Tibial artery (tissue), 4 donors: ENCODE measurements at places on chromosomes 6 and 20.
A peak's percentile ranks its signal among the peaks of the same experiment; 100 is the strongest.

- no peak for DNase-seq
Measured at GRCh38 chr6:139983555-139984276, 609.3 kb upstream of the CITED2 start.

DNA sequence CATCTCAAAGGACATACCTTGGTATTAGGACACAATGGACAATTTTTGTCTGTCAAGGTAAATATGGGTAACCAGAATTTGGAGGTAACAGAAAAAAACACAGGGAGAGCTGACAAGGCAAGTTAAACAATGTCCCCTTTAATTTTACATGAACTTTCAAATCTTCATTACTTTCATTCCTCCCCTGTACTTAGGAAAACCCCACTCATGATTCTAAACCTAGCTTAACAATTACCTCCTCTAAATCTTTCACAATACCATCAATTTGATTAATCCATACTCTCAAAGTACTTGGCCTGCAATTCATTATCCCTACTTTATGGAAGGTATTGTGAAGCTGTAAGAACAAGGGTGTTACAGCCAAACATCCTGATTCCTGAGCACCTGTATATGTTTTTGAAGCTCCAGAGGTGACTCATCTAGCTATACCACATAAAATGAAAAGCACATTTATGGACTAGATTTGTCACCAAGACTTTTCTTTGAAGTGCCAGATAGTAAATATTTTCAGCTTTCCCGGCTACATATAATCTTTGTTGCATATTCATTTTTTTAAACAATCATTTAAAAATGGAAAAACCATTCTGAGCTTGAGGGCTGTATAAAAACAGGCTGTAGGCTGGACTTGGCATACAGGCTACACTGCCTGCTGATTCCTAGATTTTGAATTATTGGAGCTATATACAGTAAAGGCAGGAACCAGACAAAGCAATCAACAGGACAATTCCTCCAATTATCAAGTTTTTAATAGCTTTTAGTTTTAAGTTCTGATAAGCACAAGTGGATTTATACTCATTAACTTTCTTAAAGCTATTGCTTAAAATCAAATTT, 22.9 kb downstream of the DEK start:
- DNase-seq, result no peak

- DNase-seq, result no peak
Measured at GRCh38 chr6:73236144-73236750, 11.0 kb upstream of the KHDC1L start.

DNA sequence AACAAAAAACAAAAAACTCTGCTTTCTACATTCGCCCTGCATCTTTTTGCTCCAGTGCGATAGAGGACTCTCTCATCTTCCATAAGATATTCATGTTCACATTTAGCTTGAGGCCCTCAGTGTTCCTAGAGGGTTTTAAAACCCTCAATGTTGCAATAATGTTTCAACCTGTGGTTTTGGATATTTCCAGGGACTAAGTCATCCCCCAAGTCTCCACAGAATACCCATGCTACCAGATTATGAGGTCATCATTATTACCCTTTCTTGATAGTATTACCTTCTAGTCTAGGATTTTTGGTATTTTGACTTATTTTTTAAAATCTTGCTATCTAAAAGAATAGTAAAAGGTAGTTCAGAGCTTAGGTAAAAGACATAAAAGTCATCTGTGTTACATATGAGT, 480.5 kb upstream of the ID4 start:
- DNase-seq, result no peak

- DNase-seq, result no peak
Measured at GRCh38 chr20:41544472-41544871, 73.7 kb downstream of the CHD6 start.

- DNase-seq, result peak; percentile 49
Measured at GRCh38 chr6:105994591-105995390, 91.3 kb upstream of the PRDM1 start.

- peak; percentile 70 for DNase-seq
Measured at GRCh38 chr6:161186173-161186769, 87.6 kb downstream of the AGPAT4 start.

DNA sequence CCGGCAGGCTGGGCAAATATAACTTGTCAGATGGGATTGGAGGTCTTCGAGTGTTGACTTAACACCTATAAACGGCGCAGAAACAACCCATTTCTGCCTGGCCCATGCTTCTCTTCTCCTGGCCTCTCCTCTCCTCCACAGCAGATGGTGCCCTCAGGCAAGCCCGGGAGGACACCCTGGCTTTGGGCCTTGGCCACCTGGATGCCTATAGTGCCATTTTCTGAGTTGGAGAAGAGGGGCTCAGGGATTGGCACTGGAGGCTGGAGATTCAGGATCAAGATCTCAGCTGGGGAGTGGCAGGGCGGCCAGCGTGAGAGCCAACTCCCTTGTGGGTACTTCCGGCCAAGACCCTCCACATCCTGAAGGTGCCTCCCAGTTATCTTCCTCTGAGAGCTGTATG, 211.9 kb upstream of the PMEPA1 start:
- DNase-seq, result no peak

GRCh38 chr6:137813308-137813970, 53.6 kb upstream of the TNFAIP3 start:
- no peak for DNase-seq

DNA sequence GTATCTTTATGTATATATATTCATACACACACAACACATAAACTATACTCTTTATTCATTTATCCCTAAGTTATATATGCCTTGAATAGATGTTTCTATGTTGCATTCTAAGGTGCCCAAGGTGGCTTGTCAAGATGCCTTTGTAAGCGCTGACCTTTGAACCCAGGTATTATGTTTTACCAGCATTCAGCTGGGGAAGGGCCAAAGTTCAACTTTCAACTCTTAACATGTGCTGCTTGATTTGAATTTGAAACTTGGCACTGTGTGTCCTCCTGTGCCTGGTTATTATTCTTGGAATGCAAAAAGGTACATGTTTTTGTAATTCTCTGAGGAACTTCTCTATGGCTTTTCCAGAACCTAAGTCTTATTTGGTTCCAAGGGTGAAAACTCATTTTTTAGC, 146.5 kb downstream of the EDN1 start:
- DNase-seq, result no peak

GRCh38 chr20:54079652-54080051, 9.3 kb upstream of the BCAS1 start:
- DNase-seq, result no peak

GRCh38 chr6:1911474-1911873, 301.8 kb downstream of the FOXC1 start:
- DNase-seq, result no peak

DNA sequence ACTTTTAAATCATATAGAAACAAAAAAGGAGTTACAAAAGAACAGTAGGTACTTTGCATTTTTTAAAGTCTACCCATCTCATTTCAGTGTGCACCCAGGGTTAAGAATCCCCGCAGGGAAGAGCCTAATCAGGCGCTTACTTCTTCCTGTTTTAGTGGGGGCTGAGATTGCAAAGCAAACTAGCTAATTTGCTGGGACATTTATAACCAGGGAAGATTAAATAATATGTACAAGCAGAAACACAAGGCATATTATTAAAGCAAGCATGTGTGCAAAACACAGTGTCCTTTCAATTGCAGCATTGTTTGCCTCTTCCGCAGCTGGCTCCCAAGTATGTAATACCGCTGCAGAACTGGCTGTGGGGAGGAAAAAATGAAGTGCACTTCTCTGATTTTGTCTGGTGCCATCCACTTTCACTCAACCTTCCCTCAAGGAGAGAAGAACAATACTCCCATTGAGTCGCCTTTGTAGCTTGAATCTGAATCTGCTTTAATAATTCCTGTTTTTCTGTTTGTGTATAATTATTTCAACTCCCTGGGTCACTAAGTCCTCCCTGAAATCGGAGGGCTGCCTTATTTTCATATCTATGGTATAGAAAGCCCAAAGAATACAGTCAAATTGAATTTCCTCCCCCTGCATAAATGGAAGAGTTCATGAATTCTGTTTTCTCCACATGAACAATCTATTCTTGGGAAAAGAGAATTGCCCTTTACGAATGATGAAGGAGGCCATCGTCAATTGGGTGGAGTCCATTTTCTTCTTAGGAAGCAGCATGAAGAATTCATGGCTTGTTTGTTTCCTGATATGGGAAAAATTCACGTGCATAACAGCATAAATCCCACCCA, 23.3 kb upstream of the BCAS1 start:
- DNase-seq, result no peak

- no peak for DNase-seq
Measured at GRCh38 chr20:2507875-2508630, 662 bp downstream of the ZNF343 start.

DNA sequence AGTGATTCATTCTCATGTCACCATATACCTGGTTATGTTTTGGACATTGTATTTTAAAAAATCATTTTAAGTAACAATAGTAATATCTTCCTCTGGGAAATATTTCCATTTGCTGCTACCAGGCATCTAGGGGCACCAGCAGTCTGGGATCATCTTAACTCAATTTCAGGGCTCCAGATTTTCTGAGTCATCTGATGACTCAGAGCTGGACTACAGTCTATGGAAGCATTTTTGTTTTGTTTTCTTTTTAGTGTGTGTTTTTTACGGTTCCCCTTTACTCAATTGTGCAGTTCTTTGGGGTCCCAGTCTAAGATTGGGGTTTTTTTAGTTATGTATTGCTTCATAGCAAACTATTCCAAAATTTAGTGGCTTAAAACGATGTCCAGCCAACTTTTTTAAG, 5.7 kb upstream of the FKBP5 start:
- DNase-seq, result no peak

GRCh38 chr6:31717499-31718222, 2.5 kb downstream of the LY6G6D start:
- DNase-seq, result no peak

DNA sequence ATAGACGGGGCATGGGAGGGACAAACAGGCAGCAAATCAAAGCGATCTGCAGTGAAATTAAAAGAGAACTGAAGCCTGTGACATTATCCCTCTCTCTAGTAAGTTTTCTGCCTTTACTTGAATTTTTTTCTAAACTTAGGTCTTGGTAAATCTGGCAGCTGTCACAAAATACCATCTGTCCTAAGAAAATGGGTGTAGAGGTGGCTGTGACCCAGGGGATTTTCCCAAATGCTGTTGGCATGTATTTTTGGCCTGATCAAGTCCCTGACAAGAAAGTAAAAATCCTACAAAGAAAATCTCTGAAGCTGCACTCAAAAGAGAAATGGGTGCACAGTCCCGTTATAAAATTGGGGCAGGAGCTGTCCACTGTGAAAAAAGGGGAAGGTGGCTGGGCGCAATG, 30.2 kb upstream of the F13A1 start:
- DNase-seq, result no peak

DNA sequence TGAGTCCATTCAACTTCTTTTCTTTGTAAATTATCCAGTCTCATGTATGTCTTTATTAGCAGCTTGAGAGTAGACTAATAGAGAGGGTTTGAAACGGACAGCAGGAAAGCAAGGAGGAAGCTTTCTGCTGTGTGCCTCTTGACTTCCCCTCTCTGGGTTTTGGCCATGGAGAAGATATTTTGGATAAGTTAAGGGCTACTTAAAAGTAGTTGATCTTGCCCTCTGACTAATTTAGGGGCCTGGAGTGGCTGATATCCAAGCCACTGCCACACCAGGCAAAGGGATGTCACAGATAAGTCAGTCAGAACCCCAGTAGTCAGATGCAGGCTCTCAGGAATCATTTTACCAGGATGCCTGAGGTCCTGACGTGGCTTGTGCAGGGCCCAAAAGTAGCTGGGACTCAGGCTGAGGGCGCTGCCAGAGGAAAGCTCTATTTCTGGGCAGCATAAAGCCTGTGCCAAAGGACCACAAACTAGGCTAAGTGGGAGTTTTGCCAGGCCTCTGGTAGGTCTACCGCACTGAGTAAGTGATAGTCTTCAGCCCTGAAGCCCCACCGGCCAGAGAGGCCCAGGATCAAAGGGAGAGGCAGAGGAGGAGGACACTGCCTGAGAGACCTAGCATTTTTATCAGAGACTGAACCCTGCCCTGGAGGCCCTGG, 41.6 kb upstream of the IYD start:
- peak; percentile 74 for DNase-seq

GRCh38 chr20:37335642-37336368, 10.1 kb upstream of the SRC start:
- no peak for DNase-seq

- DNase-seq, result no peak
Measured at GRCh38 chr6:139010674-139011073, 17.9 kb upstream of the ABRACL start.

GRCh38 chr20:7305976-7306375, 538.5 kb downstream of the BMP2 start:
- DNase-seq, result no peak

- DNase-seq, result no peak
Measured at GRCh38 chr6:41056768-41057490, 3.9 kb downstream of the APOBEC2 start.

- no peak for DNase-seq
Measured at GRCh38 chr20:382291-383115, 1.9 kb downstream of the TRIB3 start.

DNA sequence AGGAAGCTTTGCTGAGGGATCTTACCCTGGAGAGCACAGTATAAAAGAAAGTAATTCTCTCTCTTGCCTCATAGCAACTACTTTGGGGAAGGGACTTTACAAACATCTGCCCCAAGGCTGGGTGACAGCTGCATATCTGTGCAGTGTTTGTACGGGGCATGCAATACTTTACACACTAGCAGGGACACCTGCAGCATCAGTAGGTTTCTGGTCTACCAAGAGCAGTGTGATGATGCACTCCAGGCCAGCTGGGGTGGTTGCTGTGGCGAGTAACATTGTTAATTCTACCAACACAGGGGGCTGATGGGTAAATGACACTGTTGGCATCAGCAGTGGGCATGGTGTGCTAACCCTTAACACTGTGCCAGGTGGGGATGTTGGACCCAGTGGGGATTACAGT, 48.0 kb downstream of the ADTRP start:
- no peak for DNase-seq

GRCh38 chr6:142669471-142670351, 275.3 kb downstream of the HIVEP2 start:
- no peak for DNase-seq

DNA sequence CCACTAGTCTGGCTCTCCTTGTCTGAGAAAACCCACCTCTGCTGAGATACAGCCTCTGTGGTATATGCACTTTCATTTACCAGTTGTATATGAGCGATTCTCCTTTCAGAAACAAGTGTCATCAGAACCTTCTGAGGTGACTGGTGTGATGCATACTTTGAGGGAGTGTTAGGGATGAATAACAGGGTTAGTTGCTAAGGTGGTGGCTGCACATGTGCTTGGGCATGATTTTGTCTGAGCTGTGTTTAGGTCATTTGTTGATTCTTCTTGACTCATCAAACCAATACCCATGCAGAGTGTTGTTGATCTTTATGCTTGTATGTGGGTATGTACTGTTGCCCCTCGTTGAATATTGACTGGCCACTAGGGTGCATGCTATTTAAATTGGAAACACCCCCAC, 25.7 kb downstream of the DTD1 start:
- DNase-seq, result no peak
